ENCODE measurements at places on chromosomes 1 and 21.

DNA sequence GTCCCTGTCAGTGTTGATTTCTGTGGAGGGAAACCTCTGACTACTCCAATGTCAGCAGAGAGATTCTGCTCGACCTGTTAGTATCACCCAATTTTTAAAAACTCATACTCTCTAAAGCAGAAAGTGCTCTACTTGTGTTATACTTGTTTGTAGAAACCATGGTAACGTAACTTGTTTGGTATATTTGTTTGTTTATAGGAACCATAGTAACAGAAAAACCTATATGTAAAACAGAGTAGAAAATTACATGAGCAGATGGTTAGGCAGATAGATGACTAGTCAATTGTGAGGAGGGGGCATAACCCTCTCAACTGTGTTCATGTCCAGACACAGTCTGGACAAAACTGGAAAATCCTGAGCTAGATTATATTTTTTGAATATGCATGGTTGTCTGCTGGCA lies 6.7 kb downstream of the TRIM45 start:
- DNase-seq, result no peak

- no peak for DNase-seq
Observed at GRCh38 chr1:225481738-225482137, 53.9 kb upstream of the LBR start.

- DNase-seq, result no peak
Observed at GRCh38 chr1:86596741-86597290, 49.9 kb downstream of the CLCA4 start.

GRCh38 chr1:150575072-150575489 lies 4.3 kb downstream of the MCL1 start:
- no peak for DNase-seq

- DNase-seq, result no peak
Observed at GRCh38 chr1:34404804-34405203, 228.1 kb downstream of the C1orf94 start.

- DNase-seq, result no peak
Observed at GRCh38 chr1:185074307-185074706, 28.9 kb downstream of the RNF2 start.

DNA sequence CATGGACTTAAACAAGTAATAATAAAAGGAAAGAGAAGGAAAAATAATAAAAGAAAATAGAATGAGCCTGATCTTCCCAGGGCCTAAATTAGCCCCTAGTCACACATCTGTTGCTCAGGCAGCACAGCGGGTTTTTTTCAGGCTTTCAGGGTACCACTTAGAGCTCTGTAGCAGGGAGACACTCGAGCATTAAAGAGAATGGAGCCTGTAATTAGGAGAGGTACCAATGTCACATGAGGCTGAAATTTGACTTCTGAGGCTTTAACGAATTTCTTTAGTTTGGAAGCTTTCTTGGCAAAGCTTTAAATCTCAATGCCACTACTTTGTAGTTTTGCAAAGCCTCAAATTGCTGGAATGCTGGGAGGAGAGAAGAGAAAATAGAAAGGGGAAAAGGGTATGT lies 116.3 kb downstream of the AK5 start:
- DNase-seq, result no peak

GRCh38 chr1:205440476-205441317 lies 15.1 kb downstream of the BLACAT1 start:
- DNase-seq, result peak; percentile 49

DNA sequence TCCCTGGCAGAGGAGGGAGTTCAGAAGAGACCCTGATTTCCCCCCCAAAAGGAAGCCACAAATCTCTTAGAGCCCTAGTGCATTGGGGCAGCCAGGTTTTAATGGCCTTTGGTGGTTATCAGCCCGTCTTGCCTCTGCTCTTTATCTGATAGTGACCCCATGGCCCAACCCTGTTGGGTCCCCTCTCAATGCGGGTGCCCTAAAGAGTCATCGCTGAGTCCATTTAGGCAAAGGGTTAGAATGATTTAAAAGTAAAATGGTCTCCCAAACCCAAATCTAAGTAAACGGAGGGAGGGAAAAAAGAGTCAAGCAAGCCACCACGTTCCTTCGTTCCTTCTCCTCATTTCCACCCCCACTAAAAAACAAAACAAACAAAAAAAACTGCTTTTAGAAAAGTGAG lies 164.0 kb downstream of the RUNX1 start:
- no peak for DNase-seq

- DNase-seq, result no peak
Observed at GRCh38 chr1:76802094-76802493, 65.2 kb upstream of the ST6GALNAC5 start.

DNA sequence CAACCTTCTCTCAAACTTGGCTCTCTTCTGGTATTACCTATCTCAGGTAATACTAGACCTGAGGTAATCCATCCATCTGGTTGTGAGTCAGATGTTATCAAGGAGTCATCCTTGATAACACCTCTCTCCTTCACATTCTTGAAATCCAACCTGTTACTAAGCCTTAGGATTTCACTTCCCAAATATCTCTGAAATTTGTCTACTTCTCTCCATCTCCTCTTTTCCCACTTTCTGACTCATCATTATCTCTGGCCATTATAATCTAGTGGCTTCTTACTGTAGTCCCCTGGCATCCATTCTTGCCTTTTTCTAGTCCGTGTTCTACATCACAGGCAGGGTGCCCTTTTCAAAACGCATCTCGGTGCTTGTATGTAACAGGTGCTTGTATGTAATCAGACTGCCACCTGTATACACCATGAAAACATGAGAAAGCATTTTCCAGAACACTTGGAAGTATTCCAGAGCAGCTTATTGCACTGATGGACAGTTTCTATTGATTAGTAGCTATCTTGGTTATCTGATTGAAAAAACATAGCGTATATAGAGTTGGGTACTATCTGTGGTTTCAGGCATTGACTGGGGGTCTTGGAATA lies 4.5 kb downstream of the COG2 start:
- no peak for DNase-seq

GRCh38 chr1:106727171-106727570 lies 329.3 kb upstream of the PRMT6 start:
- DNase-seq, result no peak

DNA sequence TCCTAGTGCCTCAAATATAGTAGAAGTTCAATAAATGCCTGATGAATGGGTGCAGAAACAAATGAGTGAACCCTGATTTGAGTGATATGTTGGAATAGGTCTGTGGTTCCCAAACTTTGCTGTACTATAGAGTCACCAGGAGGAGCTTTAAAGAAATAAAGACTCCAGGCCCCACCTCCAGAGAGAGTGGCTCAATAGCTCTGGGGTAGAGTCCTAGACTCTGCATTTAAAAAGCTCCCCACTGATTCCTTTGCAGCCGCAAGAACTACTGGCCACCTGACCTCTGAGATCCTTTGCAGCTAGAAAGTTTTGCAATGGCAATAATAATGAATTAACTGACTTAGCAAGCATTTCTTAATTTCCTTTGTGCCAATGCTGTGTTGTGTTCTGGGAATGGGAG lies 20.9 kb downstream of the TCHHL1 start:
- DNase-seq, result no peak

GRCh38 chr1:32716312-32717148 lies 14.0 kb upstream of the SYNC start:
- DNase-seq, result no peak

- DNase-seq, result no peak
Observed at GRCh38 chr21:41102281-41102680, 65.7 kb upstream of the BACE2 start.

- peak; percentile 54 for DNase-seq
Observed at GRCh38 chr1:180213401-180214170, 16.5 kb upstream of the LHX4 start.

- DNase-seq, result no peak
Observed at GRCh38 chr1:24805534-24806301, 60.5 kb downstream of the CLIC4 start.

GRCh38 chr1:85134583-85135391 lies 66.0 kb downstream of the SYDE2 start:
- no peak for DNase-seq

DNA sequence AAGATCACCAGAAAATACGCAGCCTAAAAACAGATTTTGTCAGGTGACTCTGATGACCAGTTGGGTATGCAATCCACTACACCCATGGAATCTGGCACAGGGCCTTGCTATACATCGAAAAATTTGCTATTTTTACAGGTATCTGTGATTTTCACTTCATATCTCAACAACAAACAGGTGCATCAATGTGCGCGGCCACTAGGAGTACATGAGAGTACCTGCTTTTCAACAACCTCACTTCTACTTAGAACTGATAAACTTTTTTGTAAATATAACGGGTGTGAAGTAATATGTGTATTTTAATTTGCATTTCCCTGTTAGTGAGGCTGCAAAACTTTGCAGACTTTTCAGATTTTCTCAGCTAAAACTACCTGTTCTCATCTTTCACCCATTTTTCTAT lies 80.8 kb downstream of the SLC45A1 start:
- DNase-seq, result no peak

DNA sequence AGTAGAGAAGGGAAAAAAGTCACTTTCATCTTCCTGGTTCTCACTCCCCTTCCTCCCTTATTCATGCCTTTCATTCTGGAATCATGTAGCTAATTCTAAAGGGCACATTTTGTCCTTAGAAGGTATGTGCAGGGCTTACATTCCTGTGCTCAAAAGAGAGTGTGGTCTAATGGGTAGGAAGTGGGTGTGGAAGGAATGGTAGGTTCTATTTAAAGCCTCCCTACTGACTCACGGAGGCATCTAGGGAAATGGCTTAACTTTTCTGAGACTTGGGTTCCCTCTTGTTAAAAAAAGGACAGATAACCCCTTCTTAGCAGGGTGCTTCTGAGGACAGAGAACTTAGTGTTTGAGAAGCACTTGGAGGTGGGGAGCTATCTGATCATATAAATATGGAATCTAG lies 249.3 kb upstream of the DUSP10 start:
- no peak for DNase-seq

GRCh38 chr1:205610036-205610435 lies 21.8 kb downstream of the ELK4 start:
- DNase-seq, result no peak

DNA sequence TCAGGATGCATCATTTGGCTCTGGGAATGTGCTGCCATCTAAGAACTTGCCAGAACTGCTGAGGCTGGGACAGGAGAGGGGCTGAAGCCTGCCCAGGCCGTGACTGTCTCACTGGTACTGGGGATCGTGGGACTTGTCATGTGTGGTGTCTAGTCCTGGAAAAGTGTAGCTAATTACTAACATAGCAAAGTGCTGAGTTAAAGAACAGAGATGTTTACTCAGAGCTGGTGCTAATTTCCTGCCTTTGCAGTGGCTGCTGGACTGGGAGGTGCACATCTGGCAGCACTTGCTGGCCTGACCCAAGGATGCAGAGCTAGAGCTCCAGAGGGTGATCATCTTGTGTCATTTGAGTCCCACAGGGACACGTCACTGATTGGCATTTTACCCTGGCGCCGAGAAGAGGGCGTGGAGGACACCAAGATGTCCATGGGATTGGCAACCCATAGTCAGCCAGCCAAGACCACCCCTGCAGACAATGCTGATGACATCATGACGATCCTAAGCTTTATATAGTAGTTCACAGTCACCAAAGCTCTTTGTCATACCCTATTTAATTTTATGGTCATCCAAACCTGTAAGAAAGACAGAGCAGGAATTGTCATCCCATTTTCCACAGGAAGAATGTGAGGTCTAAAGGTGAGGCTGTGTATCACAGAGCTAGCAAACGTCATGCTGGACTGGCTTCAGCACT lies 110.1 kb upstream of the SLC44A3 start:
- no peak for DNase-seq

GRCh38 chr21:27741736-27742135 lies 774.8 kb upstream of the ADAMTS5 start:
- DNase-seq, result no peak

- DNase-seq, result no peak
Observed at GRCh38 chr1:196001188-196001587, 607.1 kb downstream of the KCNT2 start.

DNA sequence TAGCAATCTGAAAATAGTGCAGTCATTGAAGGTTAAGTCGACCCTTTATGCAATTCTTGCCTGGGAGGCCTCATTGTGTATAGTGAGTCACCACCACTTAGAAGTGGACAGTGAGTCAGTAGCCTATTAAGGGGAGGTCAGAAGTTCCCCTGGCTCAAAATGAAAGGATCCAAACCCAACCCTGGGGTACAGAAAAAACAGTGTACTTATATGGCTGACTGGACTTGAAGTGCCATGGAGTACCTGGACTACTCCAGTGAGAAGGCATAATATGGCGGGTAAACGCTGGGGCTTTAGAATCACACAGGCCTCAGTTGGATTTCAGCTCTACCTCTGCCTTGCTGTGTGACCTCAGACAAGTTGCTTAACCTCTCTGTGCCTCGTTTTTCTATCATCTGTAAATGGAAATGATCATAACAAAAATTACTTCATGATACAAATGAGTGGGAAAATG lies 2.2 kb upstream of the BCL9 start:
- no peak for DNase-seq

- DNase-seq, result no peak
Observed at GRCh38 chr1:19605967-19606366, 38.1 kb upstream of the NBL1 start.

DNA sequence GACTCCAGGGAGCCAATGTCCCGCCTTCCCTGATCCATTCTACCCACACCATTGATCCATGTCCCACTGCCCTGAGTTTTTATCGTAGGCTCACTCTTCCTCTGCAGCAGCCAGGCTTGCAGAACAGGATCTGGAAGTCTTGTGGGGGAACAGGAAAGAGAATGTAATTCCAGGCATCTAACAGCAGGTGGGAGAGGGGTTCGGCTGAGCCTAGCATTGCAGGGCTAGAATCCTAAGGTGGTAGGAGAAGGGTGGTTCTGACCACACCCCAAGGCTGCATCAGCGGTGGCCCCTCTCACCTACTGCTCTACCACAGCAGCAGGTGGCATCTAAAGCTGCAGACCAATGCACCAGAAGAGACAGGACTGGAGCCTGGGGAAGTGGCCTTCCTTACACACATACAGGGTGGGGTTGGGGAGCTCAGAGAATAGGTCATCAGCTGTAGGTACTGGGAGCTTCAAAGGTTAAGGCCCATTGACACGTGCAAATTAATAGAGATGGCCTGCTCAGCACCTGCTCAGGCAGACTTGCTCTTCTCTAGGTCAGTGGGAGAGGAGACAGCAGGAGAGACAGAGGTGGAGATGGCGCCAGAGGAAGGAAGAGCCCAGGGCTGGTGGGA lies 20.5 kb downstream of the KNCN start:
- DNase-seq, result no peak

DNA sequence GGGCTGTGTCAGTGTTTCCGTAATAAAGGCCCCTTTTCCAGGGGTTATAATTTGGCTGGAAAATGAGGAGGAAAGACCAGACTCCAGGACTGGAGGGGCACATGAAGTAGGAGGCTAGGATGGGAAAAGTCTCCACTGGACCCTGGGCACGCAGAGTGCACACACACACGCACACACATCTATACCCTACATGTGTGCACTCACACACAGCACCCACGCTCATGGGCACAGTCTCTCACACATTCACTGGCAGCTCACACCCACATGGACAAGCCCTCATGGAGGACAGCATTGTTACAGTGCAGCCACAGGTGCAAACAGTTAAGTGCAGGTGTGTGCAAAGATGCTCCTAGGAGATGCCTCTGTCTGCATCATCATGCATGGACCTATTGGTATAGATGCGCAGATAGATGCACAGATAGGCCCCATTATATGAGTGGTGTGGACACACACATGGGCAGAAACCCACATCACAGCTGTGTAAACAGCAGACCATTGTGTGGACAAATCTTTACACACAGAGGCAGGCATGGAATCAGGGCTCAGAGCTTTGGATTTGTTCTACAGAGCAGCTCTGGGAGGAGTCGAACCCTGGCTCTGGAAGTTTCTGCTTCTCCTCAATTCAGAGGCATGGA lies 9.1 kb upstream of the RUNX3 start:
- DNase-seq, result no peak

GRCh38 chr1:17360272-17360956 lies 11.6 kb upstream of the PADI6 start:
- DNase-seq, result no peak

GRCh38 chr1:167824163-167824794 lies 89.7 kb downstream of the ADCY10 start:
- DNase-seq, result no peak
